ENCODE measurements at places on chromosomes 4 and X.

- no peak for DNase-seq
Measured at GRCh38 chr4:40486534-40486933, 143.1 kb downstream of the RBM47 start.

GRCh38 chr4:170391066-170391740 is 301.4 kb upstream of the AADAT start:
- DNase-seq, result no peak

- DNase-seq, result no peak
Measured at GRCh38 chr4:168621806-168622589, 125.1 kb downstream of the PALLD start.

- DNase-seq, result no peak
Measured at GRCh38 chr4:152696764-152697261, 17.0 kb upstream of the TMEM154 start.

- no peak for DNase-seq
Measured at GRCh38 chrX:11187001-11187400, 75.9 kb downstream of the HCCS start.

- no peak for DNase-seq
Measured at GRCh38 chr4:172628263-172628662, 540.3 kb upstream of the GALNT7 start.

DNA sequence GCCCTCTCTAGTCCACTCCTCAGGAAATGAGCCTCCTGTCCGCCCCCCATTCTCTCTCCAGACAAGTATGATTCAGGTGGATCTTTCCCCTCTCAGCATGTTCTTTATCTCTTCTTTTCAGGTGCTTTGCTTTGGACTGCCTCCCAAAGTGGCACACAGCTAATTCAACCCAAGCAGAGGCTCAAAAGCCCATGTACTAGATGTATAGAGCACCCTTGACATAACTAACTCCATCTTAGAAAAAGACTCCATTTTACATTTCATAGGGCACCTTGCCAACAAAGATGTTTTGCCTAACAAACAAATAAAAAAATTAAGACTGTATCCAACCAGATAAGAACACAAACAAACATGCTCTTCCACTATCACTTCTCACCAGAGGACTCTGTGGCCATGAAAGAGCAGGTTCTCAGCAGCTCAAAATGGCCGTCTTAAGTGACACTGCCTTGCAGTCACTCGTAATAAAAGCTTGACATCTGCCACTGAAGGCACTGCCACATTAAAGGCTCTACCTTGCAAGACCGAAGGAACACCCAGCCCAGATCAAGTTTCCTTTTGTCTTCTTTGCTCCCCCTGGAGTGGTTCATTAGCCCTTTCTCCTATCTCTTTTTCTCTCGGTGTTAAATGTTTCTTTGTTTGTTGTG is 84.9 kb upstream of the TAB3 start:
- no peak for DNase-seq

DNA sequence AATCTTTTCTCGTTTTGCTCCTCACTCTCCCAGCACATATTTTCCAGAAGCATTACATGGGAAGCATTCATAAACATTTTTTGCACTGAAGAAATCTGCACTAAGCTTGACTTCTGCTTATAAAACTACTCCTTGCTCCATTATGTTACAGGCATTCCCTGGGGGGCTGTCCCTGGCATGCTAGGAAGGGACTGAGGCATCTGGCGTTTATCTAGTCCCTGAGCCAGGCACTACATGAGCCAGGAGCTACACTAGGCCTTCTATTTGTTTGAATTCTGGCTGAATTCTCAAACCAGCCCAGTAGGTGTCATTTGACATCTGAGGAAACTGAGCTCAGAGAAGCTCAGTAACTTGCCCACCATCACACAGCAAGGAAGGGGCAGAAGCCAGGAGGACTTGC is 43.3 kb downstream of the NHSL2 start:
- DNase-seq, result no peak

DNA sequence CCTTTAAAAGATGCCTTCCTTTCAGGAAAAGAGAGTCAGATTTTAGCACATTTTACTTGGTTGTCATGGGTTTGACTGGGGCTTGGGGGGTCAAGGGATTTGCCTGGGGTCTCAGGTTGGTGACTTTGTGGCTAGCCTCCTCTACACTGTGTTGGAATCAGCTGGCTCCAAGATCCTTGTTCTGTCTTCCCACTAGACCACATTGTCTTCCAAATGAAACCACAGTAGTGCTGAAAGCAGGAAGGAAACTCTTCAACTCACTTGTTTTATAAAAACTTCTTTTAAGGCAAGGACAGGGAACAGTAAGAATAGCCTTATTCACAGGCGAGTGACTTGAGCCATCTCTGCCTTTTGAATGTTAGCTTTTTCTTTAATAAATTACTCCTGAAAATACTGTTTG is 37.0 kb upstream of the OTUD4 start:
- DNase-seq, result no peak

- no peak for DNase-seq
Measured at GRCh38 chrX:37829721-37830120, 17.6 kb downstream of the DYNLT3 start.

DNA sequence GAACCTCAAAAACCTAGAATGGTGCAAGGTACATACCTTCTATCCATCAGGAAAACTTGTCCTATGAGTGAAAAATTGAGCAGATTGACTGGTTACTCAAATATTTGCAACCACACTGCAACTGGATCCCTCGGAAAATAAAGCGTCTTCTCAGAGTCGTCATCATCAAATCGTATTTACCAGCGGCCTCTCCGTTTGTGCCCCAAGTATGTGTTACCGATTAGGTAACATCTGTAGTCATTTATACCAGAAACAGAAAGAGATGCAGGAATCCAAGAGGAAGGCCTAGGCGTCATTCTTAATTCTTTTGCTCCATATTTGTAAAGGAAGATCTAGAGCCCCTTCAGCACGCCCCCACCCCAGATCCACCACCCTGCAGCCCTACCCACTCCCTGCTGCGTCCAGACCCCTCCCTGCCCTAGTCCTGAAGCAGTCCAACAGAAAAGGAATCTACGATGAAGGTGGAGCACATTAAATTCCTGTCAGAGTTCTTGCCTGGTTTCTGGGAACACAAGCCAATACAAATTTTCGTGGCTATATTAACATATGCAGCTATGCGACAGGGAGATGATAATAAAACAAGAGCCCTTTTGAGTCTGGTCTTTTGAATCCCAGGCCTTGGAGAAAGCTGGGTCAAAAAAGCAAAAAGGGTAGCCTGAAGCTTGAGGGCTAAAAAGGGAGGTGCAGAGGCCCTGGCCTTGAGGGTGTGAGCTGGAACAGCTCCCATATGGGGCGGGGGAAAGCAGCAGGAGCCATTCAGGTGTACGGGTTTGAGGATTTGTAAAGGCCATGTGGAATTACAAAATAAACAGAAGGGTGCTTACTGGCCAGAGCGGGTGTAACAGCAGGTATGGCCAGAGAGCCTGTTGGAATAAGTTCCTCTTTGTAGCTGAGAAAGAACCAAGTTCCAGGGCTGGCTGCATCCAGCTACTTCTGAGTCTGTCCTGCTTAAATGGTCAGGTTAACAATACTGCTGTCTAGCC is 77.0 kb downstream of the ZNF827 start:
- DNase-seq, result peak; percentile 40

- DNase-seq, result no peak
Measured at GRCh38 chrX:57289089-57289488, 2.6 kb downstream of the FAAH2 start.

GRCh38 chrX:63350465-63350877 is 661 bp downstream of the SPIN4 start:
- peak; percentile 39 for DNase-seq

- DNase-seq, result no peak
Measured at GRCh38 chr4:140335076-140335475, 38.4 kb upstream of the SCOC start.
